Fibroblast of skin of right biceps (primary cell): ENCODE measurements at places on chromosomes 3 and 15.

DNA sequence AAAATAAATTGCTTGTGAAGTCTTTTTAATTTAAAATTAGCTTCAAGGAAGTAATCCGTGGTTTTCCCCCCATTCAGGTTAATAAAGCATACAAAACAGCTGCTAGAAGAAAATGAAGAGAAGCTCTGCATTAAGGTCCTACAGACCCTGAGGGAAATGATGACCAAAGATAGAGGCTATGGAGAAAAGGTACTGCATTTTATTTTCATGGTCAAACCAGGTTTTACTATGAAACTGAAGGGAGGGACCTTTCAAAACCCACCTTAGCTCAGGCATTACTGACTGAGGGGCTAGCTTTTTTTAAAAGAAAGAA lies 218.5 kb downstream of the ITPR1 start:
- no peak for DNase-seq

GRCh38 chr3:117609330-117609729 lies 899.8 kb downstream of the TUSC7 start:
- DNase-seq = no peak

DNA sequence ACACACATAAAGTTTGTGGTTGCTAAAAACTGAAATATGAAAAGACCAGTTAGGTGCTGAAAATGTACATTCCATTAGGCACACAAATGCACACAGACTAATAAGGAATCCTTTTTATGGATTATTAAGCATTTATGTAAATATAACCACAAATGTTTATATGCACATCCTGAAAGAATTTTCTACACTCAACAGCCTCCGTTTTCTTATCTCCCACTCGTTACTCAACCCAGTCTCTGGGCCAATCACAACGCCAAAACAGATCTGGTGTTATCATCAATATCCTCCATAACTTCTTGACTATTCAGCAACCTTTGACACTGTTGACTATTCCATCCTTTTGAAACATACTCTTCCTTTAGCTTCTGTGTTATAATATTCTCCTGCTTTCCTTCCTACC lies 136.4 kb downstream of the ATP8B4 start:
- DNase-seq = peak; percentile 20

DNA sequence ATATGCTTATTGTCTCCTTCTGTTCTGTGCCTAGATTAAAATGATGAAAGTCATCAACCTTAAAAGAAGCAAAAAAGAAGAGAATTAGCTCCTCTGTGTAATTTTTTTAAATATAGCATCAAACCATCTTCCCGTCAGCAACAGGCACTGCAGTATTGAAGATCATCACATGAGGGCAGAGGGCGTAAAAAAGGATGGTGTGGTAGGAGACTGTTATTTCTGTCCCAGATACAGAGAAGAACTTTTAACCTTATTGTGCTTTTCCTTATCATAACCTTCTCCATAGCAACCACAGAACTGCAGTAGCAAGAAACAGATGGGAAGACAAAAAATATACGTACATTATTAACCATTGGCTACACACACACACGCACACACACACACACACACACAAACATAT lies 88.8 kb downstream of the IGSF11 start:
- no peak for DNase-seq
